ENCODE measurements at places on chromosomes 1 and 21.

DNA sequence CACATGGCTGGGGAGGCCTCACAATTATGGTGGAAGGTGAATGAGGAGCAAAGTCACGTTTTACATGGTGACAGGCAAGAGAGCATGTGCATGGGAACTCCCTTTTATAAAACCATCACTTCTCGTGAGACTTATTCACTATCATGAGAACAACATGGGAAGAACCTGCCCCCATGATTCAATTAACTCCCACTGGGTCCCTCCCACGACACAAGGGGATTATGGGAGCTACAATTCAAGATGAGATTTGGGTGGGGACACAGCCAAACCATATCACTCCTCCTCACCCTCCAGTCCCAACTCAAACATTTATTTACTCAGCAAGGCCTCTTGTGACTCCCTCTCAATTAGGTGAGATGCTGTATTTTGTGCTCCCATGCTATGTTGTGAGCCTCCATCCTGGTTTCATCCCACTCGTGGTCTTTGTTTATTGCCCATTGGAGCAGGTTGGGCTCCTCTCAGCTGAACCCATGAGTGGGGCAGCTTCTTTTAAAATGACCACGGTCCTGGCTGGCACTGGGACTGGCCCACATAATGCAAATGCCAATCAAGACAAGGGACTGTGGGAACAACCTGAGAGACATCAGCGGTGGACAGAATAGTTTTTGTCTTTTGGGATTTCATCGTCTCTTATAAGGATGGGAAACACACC lies 28.8 kb downstream of the IRF2BP2 start:
- no peaks in the 10 kb centered on the region for H3K4me1 ChIP-seq
- H3K4me3 ChIP-seq = no peak overlapping the region
- no peaks in the 10 kb centered on the region for H3K27me3 ChIP-seq
- DNase-seq = no peak

- H3K4me1 ChIP-seq = no peaks in the 10 kb centered on the region
- H3K4me3 ChIP-seq = no peak overlapping the region
- no peaks in the 10 kb centered on the region for H3K36me3 ChIP-seq
- no peak for DNase-seq
Measured at GRCh38 chr1:82090104-82090503, 289.4 kb downstream of the ADGRL2 start.

- no peak for DNase-seq
- no peaks in the 10 kb centered on the region for H3K4me1 ChIP-seq
- no peaks in the 10 kb centered on the region for H3K27me3 ChIP-seq
- H3K4me3 ChIP-seq = no peak overlapping the region
- H3K27ac ChIP-seq = no peak overlapping the region
Measured at GRCh38 chr1:12811409-12811784, 19.8 kb downstream of the PRAMEF11 start.

DNA sequence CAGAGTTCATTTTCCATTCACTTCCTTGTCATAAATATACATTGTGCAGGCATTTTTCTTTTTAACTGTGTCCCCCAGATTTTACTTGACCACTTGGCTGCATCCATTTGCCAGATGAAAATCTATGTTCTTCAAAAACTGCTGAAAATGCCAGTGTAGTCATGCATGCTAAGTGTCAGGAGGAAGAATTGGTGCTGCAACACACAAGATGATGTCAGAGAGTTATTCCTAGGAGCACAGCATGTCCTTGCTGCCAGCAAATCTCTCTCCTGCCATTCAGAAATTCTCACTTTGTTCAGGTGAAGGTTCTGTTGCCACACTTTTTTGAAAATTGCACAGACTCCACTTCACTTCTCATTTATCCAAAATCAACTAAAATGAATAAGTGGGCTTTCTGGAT lies 106.4 kb upstream of the MAGI3 start:
- no peaks in the 10 kb centered on the region for H3K36me3 ChIP-seq
- H3K27me3 ChIP-seq = no peaks in the 10 kb centered on the region
- H3K27ac ChIP-seq = no peak overlapping the region
- H3K4me3 ChIP-seq = no peak overlapping the region
- no peak for DNase-seq
- no peaks in the 10 kb centered on the region for H3K4me1 ChIP-seq

- no peaks in the 10 kb centered on the region for H3K36me3 ChIP-seq
- H3K4me1 ChIP-seq = peaks cover 12% of the 10 kb centered on the region
- peak; percentile 50 for DNase-seq
- H3K27me3 ChIP-seq = no peaks in the 10 kb centered on the region
- peak overlapping the region; percentile 81 for H3K4me3 ChIP-seq
- peak overlapping the region; percentile 86 for H3K27ac ChIP-seq
Measured at GRCh38 chr1:9539829-9540550, 725 bp downstream of the SLC25A33 start.

DNA sequence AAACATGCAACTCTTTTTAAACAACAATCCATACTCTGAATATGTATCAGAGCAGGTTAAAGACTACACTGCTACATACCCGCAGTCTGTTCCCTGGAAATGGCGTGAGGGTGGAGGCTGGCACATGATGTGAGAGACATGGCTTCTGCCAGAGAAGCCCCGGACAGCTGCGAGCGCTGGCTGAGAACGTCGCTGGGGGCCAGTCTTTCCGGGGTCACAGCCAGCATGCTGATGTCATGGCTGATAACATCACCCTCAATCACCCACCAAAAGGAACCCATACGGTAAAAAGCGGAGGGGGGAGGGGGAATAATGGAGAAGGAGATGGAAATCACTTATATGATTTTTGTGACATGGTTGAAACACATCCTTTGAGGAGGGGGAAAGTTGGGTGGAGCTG lies 29.1 kb downstream of the C1orf198 start:
- H3K4me3 ChIP-seq = no peak overlapping the region
- DNase-seq = no peak
- H3K36me3 ChIP-seq = no peaks in the 10 kb centered on the region
- H3K27me3 ChIP-seq = no peaks in the 10 kb centered on the region
- H3K4me1 ChIP-seq = no peaks in the 10 kb centered on the region

DNA sequence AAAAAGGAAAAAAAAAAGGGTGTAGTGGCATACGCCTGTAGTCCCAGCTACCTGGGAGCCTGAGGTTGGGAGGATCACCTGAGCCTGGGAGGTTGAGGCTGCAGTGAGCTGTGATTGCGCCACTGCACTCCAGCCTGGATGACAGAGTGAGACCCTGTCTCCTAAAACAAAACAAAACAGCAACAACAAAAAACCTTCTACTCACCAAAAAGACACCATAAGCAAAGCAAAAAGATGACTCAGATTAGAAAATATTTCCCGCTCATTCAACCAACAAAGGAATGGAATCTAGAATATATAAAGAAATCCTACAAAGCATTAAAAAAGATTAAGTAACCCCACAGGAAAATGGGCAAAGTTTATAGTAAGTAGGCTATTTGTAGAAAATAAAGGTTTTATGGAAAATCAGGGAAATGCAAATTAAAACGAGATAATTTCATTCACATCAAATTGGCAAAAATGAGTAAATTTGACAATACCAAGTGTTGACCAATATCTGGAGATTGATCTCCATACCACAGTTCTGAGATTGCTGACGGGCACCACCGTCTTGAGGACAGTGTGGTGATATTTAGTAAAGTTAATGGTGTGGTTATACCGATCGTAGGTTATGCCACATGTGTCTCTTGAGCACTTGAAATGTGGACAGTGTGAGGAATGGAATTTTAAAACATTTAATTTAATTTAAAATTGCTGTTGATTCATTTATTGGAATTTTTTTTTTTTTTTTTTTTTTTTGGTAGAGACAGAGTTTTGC lies 54.0 kb downstream of the PIK3CD start:
- no peaks in the 10 kb centered on the region for H3K27me3 ChIP-seq
- DNase-seq = no peak
- H3K27ac ChIP-seq = no peak overlapping the region
- no peaks in the 10 kb centered on the region for H3K4me1 ChIP-seq
- no peaks in the 10 kb centered on the region for H3K36me3 ChIP-seq

DNA sequence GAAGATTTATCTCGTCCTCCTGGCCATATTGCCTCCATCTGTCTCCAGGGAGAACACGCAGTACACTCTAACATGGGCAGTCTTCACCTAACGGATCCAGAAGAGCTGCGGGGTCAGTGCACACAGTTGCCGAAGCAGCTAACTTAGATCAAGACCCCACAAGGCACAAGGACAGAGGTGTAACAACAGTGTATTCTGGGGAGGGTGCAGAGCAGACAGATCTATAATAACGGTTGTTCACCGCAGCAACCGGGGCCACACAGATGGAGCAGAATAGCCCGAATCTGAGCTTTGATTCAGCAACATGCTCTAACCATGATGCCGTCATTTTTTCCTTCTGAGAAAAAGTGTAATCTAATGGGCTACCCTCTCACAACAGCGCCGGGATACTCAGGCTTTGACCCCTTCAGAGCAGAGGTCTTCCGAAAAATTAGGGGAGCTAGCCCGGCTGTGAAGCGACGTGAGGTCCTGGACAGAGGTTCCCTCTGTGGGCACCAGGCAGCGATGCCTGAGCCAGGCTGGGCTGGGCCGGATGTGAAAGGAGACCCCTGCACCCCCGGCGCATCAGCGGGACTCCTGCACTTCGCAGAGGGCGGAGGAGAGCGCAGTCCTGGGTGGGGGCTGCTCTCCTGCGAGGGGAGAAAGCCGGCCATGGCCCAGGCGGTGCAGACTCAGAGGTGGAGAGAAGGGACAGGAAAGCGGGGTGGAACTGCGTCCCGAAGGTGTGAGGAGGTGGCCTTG lies 57.5 kb downstream of the BCL9 start:
- H3K4me3 ChIP-seq = peak overlapping the region; percentile 80
- DNase-seq = no peak
- peak overlapping the region; percentile 92 for H3K27ac ChIP-seq

DNA sequence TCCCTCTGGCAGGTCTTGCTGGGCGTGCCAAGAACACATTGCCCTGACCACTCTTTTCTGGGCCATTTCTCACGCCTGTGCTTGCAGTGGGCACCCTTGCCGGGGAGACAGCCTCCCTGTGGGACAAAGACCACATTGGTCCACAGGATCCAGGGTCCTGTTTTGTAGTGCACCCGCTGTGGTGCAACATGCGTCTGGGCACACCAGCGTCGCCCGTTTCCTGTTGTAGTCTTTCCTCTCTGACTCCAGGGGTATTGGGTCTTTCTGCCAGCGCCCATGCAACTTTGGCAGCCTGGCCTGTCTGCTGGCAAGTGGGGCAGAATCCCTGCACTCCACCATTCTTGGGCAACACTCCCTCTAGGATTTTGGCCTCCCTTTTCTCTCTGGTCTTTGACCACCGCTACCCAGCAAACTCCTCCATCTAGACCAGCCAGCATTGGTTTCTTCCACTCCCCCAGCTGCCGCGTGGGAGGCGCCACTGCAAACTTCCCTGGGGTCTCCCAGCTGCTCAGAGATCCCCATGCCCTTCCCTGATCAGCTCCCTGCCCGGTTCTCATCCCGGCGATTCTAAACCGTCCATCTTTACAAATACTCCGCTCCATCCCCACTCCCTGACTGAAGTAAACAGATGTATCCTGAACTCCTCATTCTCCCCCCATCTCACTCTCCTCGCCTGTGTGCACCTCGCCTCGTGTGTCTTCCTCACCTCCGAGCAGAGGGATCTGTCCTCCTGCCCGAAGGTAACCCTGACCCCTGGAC lies 1.2 kb upstream of the TPRG1L start:
- H3K36me3 ChIP-seq = peaks cover 6% of the 10 kb centered on the region
- no peak for DNase-seq
- H3K27me3 ChIP-seq = no peaks in the 10 kb centered on the region
- no peak overlapping the region for H3K27ac ChIP-seq

DNA sequence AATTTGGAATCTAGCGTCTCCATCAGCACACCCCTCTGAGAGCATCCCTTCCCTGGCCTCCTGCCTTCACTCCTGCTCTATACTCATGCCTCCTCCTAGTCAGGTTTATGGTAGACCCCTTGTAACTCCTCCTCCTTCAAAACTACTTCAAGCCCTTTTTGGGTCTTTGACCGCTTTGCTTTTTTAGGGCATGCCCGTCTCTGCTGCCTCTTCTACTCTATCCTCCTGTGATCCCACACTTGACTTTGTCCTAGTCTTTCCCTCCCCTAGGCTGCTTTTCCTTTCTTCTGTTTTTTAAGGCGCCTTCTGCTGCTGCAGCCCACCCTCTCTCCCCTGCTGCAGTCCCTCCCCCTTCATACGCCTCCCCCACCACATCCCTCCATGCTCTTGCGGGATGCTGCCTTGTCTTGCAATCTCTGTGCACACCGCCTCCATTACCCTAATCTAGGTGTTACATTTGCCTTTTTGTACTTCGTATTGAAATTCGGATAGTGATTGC lies 1.5 kb downstream of the SNX27 start:
- no peaks in the 10 kb centered on the region for H3K36me3 ChIP-seq
- H3K4me1 ChIP-seq = no peaks in the 10 kb centered on the region
- H3K4me3 ChIP-seq = peak overlapping the region; percentile 99
- DNase-seq = no peak
- no peaks in the 10 kb centered on the region for H3K27me3 ChIP-seq
- H3K27ac ChIP-seq = peak overlapping the region; percentile 95

GRCh38 chr21:25836396-25836795 lies 101.6 kb downstream of the GABPA start:
- no peaks in the 10 kb centered on the region for H3K4me1 ChIP-seq
- DNase-seq = no peak
- H3K27ac ChIP-seq = no peak overlapping the region
- no peak overlapping the region for H3K4me3 ChIP-seq
- no peaks in the 10 kb centered on the region for H3K27me3 ChIP-seq

DNA sequence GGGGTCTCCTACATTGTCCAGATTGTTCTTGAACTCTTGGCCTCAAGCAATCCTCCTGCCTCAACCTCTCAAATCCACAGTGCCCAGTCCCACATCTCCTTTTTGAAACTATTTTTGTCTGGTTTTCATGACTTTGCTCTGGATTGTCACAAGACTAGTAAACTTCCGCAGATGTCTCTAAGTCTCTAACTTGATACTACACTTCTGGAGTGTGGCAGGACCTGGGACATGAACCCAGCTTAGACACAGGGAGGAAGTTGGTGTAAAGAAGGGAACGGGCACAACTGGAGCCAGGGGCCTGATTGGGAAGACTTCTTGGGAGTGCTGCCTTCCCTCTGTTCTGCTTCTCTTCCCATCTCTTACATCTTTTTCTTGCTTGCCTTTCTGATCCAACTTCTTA lies 16.2 kb upstream of the DISC1 start:
- no peak overlapping the region for H3K27ac ChIP-seq
- H3K27me3 ChIP-seq = no peaks in the 10 kb centered on the region
- DNase-seq = no peak
- no peak overlapping the region for H3K4me3 ChIP-seq
- no peaks in the 10 kb centered on the region for H3K36me3 ChIP-seq
- no peaks in the 10 kb centered on the region for H3K4me1 ChIP-seq

DNA sequence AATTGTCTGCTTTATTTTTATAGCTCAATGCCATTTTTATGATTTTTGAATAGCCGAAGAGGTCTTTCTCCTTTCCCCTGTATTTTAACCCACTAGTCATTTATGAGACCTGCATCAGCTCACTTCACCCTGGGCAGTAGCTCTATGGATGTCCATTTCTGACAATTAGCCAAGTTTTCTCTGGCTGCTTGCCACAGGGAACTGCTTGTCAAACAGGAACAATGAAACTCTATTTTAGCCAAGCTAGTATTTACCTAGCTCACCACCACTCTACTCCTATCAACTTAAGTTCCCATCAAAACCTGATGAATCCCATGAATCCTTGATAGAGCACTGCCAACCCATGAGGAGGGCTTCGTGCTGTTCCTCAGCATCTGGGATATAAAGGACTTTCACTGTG lies 406.7 kb downstream of the RWDD3 start:
- DNase-seq = peak; percentile 57
- H3K27me3 ChIP-seq = no peaks in the 10 kb centered on the region
- no peaks in the 10 kb centered on the region for H3K36me3 ChIP-seq
- H3K4me3 ChIP-seq = no peak overlapping the region
- H3K27ac ChIP-seq = no peak overlapping the region
- H3K4me1 ChIP-seq = no peaks in the 10 kb centered on the region

- no peaks in the 10 kb centered on the region for H3K4me1 ChIP-seq
- peak overlapping the region; percentile 97 for H3K27ac ChIP-seq
- H3K27me3 ChIP-seq = no peaks in the 10 kb centered on the region
Measured at GRCh38 chr1:182389619-182390047, 2.0 kb downstream of the GLUL start.
